ENCODE measurements at places on chromosomes 16 and 17.
A peak's percentile ranks its signal among the peaks of the same experiment; 100 is the strongest.

GRCh38 chr16:79483336-79483735 is 117.2 kb downstream of the MAF start:
- ATAC-seq, result no peak

DNA sequence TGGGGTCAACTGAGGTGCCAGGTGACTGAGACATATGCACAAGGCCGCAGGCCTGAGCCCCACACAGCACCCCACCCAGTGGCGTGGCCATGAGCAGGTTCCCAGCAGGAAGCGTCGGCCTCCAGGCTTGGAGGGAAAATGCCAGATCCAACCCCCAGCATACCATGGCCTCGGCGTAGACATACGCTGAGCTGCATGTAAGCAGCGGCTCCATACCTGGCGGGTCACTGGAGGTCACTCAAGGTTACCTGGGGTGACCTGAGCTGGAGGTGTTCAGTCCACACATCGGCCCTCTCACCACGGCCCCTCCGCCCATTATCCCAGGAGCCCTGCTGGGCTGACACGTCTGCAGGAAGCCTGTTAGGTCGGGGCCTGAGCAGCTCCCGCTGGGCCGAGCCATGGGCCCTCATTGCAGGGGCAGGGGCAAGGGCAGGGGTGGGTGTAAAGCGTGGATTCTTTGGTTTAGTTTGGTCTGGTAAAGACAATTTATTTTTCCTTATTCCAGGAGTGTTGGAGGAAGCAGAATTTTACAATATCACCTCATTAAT is 15.2 kb downstream of the KCTD5 start:
- ATAC-seq, result no peak

- ATAC-seq, result no peak
Measured at GRCh38 chr17:4839965-4840892, 7.1 kb downstream of the MINK1 start.

- peak; percentile 80 for ATAC-seq
Measured at GRCh38 chr17:6831661-6832263, at the start of gene TEKT1. Gene TEKT1, minus strand, starts transcription at chr17:6831729. Its CDS starts 1,353 bp downstream, at chr17:6830376.

DNA sequence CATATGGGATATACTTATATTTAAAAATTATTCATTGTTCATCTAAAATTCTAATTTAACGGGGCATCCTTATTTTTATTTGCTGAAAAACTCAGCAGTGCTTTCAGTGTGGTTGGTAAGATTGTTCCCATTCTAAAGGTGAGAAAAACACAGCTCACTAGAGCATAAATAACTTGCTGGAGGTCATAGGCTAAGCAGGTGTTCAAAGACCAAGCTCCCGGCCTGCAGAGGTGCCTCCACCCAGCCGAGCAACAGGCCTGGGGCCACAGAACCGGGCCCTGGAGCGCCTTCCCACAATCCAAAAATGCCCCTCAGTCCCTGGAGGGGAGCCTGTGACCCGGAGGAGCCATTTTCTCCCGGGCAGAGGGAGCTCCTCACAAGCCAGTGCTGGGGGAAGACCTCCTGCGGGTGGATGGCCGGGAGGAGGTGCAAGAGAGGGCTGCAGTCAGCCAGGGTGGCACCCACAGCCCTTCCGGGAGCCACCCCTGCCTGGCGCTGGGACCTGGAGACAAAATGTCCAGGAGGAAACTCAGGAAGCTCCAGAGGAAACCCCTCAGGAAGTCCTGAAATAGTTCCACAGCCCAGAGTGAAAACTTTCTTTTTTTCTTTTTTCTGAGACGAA is 14.7 kb downstream of the ABR start:
- ATAC-seq, result no peak

GRCh38 chr16:4313563-4314531 is 2.0 kb upstream of the GLIS2 start:
- ATAC-seq, result no peak

DNA sequence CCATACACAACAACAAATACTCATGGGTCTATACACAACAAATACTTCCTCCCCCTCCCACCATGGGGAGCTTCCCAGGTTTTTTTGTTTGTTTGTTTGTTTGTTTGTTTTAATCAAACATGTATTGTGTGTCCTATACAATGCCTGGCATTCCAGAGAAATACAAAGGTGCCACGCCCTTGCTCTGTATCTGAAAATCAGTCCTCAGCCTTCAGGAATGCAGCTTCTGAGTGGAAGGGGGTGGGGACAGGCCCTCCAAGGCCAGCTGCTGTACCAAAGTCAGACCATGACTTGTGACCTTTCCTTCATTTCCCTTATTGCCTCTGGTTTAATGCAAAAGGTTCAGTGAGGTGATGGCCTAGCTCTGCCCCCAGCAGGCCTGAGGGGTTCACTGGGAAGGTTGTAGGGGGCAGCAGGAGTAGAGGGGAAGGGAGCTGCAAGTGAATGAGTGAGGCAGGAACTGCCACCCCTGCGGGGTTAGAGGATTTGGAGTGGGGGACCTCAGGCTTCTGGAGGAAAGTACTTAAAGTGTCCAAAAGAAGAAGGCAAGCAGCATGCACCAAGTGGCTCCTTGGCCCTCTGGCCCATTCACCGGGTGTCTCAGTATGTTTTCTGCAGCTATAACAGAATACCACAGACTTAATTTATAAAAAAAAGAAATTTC is 105.2 kb downstream of the CLEC16A start:
- no peak for ATAC-seq

DNA sequence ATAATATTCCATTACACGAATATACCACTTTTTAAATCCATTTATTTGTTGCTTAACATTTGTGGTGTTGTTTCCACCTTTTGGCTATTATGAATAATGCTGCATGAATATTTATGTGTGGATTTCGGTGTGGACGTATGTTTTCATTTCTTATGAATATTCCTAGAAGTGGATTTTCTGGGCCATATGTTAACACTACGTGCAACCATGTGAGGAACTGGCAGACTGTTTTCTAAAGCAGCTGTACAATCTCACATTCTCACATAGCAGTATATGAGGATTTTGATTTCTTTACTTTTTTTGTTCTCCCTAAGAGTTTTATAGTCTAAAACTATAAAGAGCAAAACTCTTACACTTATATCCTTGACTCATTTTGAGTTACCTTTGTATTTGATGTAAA is 143.4 kb downstream of the MAP2K4 start:
- no peak for ATAC-seq

DNA sequence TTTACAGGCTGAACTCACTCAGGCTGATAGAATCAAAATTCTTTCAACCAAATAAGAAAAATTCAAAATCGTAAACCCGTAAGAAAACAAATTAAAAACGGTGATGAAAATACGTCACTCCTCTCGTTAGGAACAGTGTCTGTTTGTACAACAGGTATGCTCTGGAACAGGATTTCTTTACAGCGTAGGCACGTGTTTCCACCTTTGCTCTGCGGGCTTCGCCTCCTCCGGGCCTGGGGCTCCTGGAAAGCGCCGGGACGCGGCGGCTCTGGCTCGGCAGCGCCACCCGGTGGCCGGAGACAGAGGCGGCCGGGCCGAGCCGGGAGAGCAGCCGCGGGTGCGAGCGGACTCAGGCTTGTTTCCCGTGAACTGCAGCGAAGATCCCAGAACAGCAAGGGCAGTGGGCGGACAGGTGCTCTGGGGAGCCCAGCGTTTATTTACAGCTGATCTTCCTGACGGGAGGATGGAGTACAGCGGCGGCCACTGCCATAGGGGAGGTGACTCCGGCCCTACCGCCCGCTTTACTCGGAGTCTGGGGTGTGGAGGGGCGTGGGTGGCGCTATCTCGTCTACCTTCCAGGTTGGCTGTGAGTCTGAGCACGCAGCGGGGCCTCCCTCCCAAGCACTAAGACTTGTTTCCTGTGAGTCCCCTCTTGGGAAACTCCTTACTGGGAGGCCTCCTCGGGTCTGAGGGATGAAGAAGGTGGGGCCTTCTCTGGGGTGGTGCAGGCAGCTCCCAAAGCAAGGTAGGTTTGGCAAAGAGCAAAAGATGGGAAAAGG is 40.5 kb upstream of the ATP2A3 start:
- ATAC-seq, result peak; percentile 75

- ATAC-seq, result no peak
Measured at GRCh38 chr16:71230122-71230845, at the start of gene HYDIN. Gene HYDIN, minus strand, starts transcription at chr16:71230722. Its CDS starts 43,827 bp downstream, at chr16:71186895.

DNA sequence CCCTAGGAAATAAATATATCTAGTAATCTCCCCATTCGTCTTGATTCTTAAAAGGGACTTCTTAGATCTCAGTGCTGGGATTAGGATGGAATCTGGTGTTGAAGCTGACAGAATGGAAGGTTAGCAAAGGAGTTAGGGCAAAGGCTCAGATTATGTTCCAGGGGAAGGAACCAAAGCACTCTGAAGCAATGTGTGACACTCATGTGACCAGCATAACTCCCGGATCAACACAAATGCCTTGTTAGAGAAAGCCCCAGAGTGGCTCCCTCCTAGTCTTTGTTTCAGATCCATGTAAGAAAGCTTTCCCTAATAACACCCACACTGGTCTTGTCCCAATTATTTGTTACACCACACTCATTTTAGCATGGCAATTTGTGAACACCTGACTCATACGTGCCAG is 62.6 kb upstream of the ERN1 start:
- ATAC-seq, result no peak

DNA sequence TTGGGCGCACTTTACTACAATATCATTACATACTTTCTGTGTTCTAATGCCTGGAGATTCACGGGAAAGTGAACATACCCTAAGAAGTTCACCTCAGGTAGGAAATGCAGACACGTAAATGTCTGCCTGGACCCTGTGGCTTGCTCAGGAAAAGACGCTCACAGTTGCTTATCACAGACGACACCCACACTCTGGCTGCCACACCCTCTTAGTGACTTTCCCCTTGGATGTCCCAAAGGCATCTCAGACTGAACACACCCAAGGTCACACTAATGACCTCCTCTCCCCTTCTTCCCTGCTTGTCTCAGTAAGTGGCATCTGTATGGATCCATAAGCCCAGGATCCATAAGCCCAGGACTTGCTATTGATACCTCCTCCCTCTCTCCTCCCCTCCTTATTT is 32.6 kb downstream of the CDRT15 start:
- no peak for ATAC-seq

- ATAC-seq, result no peak
Measured at GRCh38 chr17:7707446-7707845, 2.4 kb downstream of the EFNB3 start.

GRCh38 chr16:56683424-56684172 is 1.3 kb downstream of the MT1X start:
- ATAC-seq, result no peak

DNA sequence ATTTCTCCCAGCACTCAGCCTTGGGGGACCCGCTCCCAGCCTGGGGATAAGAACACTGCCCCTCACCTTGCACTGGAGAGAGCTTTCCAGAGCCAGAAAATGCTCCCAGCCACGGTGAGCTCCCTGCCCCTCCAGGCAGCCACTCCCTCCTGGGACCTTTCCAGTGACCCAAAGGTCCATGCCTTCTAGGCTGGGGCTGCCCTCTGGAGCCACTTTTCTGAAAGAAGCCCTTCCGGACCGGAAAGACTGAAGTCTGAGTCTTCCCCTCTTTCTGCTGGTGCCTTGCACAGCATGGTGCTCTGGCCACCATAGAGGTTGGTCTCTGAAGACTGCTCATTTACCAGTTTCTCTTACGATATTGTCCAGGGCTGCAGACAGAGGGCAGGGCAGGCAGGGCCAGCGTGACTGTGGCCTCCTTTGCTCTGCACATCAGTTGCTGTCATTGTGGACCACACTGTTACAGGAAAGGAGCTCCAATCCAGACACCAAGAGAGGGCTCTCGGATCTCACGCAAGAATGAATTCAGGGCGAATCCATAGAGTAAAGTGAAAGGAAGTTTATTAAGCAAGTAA is 7.1 kb upstream of the ABCC12 start:
- ATAC-seq, result no peak

- ATAC-seq, result no peak
Measured at GRCh38 chr16:11836650-11837244, 14.6 kb downstream of the RSL1D1 start.

DNA sequence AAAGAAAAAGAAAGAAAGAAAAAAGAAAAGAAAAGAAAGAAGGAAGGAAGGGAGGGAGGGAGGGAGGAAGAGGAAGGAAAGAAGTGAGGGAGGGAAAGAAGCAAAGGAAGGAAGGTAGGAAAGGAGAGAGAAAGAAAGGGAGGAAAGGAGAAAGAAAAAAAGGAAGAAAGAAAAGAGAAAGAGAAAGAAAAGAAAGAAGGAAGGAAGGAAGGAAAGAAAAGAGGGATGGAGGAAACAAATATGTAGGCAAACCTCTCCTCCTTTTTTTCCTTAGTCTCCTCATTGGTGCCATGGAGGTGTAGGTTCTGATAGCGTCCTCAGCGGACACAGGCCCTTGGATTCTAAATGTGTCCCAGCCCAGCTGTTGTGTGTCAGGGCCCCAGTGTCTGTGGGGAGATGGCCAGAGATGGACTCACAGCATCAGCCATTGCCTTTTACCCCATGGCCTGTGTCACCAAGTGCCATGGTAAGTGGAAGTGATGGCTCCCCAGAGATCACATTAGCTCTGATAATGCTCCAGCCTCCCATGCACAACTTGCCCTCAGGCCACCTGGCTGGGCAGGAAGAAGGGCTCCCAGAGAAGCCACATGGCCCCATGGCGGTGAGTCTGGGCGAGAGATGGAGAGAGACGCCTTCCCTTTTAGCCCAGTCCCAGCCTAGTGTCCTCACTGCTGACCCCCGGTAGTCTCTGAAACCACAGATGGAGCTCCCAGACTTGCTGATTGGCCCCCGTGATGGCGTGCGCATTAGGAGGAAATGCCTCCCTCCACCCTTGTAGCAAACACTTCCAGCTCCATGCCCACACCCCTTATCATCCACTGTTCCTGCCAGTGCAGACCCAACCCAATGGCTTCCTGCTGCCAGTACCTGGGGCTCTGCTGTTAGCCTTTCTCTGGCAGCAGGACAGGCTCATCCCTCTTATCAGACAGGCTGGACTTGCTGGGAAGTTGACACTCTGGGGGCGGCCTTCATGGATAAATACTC is 3.7 kb upstream of the SLC6A2 start:
- ATAC-seq, result no peak

DNA sequence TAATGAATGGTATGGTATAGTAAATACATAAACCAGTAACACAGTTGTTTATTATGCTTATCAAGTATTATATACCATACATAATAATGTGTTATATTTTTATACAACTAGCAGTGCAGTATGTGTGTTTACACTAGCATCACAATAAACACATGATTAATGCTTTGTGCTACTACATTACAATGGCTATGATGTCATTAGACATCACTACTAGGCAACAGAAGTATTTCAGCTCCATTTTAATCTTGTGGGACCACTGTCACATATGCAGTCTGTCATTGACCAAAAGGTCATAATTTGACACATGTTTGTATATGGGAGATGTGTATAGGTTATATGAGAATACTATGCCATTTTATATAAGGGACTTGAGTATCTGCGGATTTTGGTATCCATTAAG is 32.7 kb downstream of the TRIM37 start:
- no peak for ATAC-seq

- ATAC-seq, result no peak
Measured at GRCh38 chr17:72334205-72334604, 213.4 kb downstream of the SOX9 start.
